ENCODE measurements at places on chromosomes 11 and 22.

GRCh38 chr11:35016916-35017315 lies 100.5 kb downstream of the PDHX start:
- DNase-seq: no peak

DNA sequence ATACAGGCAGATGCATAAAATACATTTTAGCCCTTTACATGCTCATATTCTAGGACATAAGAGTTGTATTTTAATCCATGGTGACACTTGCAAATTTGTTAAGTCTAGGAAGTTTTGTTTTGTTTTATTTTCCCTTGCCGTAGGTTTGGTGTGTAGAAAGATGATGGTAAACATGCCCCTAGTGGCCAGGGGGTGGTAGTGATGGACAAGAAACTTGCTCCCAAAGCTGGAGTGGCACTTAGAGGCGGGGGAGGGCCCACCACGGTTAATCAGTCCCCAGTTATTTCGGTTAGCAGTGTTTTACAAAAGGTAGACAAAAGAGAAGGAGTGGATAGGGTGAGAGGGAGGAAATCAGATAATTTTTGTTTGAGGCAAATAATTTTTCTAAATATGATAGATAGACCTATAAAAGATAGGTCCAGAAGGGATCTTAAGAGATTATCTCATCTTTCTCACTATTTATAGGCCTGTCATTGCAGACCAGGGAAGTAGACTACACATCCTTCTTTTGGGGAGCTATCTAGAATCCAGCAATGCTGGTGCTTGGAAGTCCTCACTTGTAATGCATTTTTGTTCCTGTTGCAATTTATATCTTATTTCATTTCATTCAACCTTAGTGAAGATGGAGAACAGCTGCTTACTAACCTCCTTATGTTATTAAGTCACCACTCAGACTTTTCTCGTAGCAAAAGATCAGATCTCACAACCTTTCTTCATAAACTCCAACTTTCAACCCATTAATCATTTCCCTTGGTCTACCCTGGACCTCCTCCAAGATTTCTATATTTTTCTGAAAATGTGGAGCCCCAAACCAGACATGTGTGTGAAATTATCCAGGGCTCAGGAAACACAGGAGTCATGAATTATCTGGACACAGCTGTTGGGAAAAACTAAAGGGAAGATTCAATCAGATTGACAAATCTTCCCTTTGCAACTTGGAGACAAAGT lies 5.9 kb upstream of the BDNF start:
- no peak for DNase-seq

DNA sequence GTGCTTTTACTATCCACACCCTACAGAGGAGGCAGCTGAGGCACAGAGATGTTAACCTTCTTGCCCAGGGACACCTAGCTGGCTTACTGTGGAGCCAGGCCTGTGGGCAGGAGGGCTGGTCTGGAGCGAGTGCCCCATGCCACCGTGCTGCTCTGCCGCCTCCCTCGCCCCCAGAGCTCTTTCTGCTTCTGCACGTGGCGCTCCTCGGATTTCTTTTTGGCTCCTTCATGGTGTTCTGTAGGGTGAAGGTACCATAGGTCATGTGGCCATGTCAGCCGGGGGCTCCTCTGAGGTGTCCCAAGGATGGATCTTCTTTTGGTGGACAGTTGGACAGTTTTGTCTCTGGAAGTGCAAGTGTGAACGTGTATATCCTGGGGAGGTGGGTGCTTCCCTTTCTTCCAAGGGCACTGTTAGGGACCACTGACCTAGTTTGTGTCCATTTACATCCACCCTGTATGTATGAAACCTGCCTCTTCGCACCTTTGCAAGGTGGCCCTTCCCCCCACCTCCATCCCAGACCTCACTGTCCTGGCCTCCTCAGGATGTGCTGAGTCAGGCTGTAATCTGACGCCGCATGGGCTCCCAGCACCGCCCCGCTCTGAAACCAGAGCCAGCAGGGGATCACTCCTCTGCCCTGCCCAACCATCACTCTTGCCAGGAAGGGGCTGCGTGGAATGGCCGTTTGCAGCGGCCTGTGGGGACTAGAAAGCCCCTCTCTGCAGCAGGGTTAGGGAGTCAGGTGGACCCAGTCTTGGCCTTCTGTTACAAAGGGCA lies 31.7 kb downstream of the POLR3H start:
- no peak for DNase-seq

DNA sequence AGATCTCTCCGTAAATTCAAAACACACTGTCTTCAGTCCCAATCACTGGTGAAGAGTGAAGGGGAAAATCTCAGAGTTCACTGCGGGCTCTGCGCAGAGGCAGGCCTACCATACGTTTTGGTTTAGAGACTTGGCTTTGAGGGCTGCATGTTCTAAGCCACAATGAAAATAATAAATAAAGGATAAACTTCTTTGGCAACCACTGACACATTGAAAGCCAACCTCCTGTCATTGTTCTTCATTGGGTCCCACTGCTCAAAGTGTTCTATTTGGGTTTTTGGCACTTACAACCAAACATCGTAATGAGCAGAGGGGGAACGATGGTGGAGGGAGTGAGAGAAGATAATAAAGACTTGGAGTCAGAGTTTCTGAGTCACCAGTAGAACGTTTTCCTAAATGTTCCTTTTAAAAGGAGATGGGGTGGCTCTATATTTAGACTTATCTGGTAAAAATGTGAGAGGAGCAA lies 472.9 kb downstream of the SOX6 start:
- DNase-seq: no peak

DNA sequence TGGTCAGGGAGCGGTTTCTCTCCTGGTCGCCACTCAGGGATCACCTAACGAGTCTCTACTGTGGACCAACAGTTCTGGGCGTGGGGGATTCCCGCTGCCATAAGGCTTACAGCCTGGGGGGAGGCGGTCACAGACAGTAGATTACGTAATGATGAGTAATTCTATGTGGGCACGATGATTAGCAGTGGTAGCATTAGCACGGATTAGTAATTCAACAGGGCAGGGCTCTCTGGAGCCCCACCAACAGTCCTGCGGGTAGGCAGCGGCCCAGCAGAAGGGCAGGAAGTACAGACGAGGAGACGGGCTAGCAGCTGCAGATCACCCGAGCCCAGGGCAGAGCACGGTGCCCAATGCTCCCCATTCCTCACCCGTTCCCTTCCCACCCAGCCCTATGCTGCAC lies 3.6 kb downstream of the SHISAL1 start:
- DNase-seq: peak; percentile 36

DNA sequence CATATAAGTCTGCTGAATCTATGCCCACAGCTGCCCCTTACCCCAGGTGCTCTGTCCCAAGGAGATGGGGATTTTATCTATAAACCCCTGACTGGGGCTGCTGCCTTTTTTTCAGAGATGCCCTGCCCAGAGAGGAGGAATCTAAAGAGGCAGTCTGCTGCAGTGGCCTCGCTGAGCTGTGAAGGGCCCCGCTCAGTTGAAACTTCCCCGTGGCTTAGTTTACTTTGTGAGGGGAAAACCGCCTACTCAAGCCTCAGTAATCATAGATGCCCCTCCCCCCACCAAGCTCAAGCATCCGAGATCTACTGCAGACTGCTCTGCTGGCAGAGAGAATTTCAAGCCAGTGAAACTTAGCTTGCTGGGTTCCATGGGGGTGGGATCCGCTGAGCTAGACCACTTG lies 7.4 kb upstream of the SCGB1D4 start:
- no peak for DNase-seq

- no peak for DNase-seq
These were observed 21.1 kb upstream of the TENM4 start for GRCh38 chr11:79461666-79462645.

Data from colonic mucosa (tissue), 4 donors.